ENCODE measurements at places on chromosomes 6 and 20.

DNA sequence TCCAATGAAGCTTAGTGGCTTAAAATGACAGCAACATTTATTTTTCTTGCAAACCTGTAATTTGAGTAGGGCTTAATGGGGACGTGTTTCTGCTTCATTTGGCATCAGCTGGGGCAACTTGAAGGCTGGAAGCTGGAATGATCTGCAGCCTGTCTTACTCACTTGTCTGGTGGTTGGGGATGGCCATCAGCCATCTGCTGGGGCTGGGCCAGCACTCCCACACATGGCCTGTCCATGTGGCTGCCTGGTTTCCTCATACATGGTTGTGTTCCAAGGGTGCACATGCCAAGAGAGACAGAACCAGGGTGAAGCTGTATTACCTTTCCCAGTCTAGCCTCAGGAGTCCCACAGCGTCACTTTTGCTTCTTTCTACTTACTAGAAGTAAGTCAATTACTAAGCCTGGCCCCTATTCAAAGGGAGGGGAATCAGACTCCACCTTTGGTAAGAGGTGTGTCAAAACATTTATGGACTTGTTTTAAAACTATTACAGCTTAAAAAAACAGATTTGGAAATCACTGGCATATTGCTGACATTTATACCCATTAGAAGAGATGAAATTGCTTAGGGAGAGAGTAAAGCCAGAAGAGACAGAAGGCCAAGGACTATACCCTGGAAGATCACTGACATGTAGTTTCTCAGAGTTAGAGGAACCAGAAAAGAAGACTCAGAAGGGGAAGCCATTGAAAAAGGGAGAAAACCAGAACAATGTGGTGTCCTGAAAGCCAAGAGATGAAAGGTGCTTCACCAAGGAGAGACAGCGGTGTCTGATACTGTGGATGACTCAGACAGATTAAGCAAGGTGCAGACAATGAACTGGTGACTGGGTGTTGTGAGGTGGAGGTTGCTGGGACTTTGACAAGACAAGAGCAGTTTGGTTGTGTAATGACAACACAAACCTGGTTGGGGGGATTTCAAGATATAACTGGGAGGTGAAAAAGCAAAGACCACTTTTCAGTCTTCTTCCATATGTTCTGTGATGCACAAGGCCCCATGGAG, 345.2 kb downstream of the GJA1 start:
- DNase-seq = peak; percentile 45

- no peak for DNase-seq
These were observed 8.2 kb downstream of the DHX35 start for GRCh38 chr20:38970302-38970701.

DNA sequence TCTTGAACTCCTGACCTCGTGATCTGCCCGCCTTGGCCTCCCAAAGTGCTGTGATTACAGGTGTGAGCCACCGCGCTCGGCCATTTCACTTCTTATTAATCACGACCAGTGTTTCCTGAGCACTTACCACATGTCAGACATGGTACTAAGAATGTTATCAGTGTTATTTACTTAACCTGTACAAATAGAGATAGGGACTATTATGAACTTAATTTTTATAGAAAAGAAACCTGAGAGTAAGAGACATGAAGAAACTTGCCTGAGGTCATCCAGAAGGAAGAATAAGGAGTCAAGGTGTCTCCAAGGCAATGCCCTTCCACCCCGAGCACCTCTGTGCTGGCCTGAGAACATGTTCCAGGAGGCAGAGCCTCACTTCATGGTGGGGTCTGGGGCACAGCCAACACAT, 29.3 kb upstream of the EZR start:
- no peak for DNase-seq

DNA sequence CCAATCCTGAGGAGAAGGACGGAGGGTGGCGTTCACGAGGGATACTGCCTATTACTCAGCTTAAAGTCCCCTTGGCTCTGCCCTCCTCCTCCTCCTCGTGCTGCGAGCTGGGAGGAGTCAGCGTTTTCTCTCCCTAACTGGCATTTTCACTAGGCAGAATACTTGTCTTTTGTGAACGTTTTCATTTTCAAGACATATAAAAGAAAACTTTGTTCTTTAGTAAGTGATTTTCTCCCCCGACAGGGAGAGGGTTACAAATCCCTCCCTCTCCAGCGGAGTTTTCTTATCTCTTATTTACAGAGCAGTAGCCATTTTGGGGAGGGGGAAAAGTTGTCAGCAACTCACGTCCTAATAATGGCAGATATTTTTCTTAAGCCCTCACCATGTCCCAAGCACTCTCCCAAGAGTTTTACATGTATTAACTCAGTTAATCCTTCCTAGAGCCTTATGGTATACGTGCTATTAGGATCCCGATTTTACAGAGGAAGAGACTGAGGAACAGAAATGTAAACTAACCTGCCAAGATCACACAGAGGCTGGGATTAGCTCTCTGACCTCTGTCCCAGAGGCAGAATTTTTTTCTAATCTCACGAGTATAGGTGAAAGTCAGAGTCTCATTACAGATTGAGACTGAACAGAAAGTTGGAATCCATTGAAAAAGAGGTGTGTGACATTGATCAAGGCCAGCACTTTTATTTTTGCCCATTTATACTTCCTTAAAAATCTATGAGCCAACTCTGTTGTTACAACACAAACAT, 30.0 kb upstream of the ZNF217 start:
- DNase-seq = peak; percentile 85

DNA sequence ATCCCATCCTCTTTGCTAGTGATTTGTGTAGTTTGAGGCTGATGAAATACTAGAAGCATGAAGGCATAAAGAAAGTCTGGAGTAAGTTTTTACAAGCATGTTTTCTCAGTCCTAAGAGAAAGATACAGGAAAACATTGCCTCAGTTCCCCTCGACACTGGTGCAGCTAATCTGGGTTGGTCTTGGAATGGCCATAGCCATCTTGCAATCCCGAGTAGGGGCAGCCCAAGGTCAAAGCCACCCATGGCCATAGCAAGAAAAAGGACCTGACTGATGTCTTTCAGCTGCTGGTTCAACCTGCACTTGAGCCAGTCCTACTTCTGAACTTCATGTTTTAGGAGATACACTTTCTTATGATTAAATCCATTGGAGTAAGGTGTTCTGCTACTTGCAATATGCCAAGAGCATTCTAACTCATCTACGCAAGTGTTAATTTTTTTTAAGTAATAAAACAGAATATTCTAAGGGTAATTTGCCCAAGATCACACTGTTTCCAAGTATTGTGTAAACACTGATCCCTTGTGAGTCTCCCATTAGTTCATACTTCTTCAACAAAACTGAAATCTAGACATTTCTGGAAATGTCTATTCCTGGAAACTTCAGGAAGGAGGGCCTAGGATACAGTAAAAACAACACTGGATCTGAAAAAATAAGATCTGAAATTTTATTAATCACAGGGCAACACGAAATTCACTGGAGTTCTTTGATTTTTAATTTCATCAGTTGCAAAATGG, 108.9 kb downstream of the MAP3K5 start:
- DNase-seq = no peak
